ENCODE measurements at places on chromosomes 3 and 15.
A peak's percentile ranks its signal among the peaks of the same experiment; 100 is the strongest.

DNA sequence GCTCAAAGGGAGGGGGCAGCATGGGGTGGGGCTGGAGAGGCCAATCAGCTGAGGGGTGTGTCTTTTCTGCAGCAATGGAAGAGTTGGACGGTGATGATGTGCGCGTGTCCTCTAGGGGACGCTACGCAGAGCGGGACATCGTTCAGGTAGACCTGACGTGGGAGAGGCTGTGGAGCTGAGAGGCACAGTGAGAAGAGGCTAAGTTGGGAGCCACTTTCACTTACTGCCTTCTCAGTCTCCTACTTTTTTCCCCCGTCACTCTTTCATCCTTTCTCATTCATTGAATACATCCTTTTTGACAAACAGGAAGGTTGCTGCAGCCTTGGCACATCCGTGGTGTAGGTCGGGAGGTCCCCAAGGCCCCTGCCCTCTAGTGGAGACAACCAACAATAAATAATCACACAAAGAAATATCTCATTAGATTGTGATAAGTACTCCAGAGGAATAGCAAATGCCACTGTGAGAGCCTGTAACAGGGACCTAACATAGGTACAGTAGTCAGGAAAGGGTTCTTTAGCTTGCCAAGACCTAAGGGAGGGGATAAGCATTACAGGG is 4.4 kb upstream of the BRPF1 start:
- DNase-seq = peak; percentile 56

GRCh38 chr3:21562243-21562642 is 188.8 kb downstream of the ZNF385D start:
- DNase-seq = no peak

DNA sequence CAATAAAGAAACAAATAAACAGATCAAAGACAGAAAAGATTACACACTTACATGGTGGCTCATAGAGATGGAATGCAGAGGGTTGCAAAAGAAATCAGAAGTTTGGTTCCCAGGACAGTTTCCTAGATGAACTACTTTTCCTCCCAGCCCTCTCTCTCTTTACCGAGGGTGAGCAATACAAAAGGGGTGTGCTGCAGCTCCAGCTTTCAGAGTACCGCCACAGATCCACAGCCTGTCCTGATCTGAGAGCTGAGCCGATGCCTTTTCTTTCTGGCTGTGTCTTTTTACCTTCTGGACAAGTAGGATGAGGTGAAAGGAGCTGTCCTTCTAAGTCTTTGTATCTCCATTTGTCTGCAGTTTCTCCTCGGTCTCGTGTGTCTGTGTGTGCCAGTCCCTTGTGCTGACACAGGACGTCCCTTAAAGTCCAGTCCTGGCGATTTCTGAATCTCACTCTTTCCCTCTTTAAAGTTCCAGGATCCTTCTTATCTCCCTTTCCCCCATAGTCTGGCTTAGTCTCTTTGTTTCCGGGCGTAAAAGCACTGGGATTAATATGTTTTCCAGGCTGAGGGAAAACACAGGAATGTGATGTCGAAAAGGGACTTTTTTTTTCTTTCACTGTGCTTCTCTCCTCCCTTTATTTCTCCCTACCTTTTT is 540 bp downstream of the CCDC80 start:
- DNase-seq = peak; percentile 56

- DNase-seq = peak; percentile 89
Observed at GRCh38 chr3:52237657-52238172, 1.2 kb downstream of the TWF2 start.

GRCh38 chr15:99442252-99442897 is 123.4 kb upstream of the MEF2A start:
- no peak for DNase-seq

GRCh38 chr15:70741677-70742293 is 21.6 kb downstream of the UACA start:
- peak; percentile 15 for DNase-seq

DNA sequence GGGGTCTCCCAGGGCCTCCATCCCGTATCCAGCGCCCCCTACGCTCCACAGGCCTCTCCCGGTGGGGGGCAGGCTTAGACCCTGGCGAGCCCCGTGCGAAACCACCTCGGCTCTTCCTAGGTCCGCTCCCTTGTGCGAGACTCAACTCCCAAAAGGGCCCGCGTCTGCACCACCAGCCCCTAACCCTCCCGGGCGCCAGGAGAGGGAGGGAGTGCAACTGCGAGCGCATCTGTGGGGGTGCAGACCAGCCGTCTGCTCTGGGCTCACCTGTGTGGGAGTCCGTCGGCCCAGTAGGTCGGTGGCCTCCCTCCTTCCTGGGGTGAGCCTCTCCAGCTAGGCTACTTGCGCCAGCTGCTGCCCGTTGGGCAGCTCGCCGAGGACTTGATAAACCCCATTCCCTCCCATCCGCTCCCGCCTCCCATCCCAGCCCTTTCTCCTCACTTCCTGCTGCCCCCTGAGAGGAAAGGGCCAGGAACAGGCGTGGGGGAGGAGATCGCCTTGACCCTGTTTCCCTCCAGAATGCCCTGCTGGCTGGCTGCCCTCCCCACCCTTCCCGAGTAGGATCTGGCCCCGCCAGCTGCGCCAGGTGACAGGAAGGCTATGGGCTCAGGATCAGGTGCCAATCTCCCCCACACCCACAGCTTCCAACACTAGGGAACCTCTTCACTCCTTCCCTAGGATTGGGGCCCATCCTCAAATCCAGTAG is at the start of gene HYAL2:
Gene HYAL2 (minus strand): TSS at position 360 of the 706 bp plus-strand sequence. CDS start 2,256 bp downstream, outside the sequence.
- DNase-seq = no peak

- DNase-seq = no peak
Observed at GRCh38 chr3:24378313-24378712, 116.3 kb downstream of the THRB start.

DNA sequence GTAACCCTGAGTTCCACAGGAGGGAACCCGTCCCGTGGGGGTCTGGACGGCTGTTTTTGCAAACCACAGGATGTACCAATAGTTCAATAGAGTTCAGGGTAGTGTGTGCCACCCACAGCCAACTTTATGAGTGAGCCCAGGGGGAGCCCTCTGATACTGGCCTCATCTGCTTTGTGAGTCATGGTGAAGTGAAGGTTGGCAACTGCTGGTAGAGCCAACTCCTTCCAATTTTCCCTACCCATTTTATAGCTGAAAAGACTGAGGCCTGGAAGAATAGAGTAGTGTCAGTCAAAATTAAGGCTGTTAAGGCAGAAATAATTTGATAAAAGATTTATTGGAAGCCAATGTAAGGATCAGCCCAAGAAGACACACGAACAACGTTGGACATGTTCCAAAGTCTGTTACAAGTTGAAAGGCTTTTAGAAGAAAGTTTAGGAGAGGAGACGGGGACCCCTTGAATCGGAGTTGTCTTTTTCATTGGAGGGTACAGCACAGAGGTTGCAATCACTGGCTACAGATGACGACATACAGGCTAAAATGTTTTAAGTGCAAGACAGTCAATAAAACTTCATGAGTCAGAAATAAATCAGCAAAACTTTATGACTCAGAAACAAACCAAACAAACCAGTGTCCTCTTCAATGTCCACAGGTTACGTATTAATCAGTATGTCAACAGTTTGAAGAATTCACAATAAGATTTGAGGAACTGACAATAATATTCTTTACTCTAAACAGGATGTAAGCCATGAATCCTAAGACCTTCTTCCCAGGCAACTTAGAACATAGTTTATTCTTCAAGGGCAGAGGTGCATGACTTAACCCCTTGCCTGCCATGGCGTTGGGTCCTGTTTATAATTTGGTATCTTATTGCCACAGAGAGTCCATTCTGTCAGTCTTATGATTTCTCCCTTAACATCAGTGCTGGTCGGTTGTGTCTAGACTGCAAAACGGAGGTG is 62.9 kb upstream of the NR2E3 start:
- peak; percentile 78 for DNase-seq

DNA sequence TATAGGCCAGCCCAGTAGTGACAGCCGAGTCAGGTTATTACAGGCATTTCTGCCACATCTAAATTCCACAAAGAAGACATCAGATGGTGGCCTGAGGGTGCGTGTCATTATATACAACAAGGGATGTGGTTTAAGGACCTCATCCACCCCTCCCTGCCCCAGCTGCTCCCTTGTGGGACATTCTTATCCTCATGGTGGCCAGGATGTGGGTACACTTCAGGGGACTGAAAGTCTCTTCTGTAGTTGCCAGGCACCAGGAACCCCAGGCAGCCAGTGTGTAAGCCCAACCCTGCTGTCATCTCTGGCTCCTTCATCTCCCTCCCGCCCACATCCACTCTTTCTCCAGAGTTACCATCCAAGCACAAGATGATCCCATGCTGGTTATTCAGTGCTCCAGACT is 224.9 kb upstream of the TOPAZ1 start:
- no peak for DNase-seq

DNA sequence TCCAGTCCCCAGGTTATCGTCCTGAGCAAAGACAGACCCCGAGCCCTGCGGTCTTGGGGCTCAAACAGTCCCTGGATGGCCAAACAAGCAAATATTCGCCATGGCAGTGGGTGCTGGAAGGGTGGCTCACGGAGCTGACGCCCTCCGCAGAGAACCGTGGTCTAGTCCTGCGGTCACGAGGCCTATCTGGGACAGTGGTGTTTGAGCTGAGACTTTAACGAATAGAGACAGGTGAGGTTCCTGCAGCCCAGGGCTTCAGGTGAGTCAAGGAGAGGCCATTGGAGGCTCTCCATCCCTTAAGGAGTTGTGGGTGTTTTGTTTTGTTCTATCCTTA is 399 bp upstream of the SUCLG2 start:
- no peak for DNase-seq

GRCh38 chr3:105518203-105518602 is 151.5 kb downstream of the ALCAM start:
- DNase-seq = no peak

DNA sequence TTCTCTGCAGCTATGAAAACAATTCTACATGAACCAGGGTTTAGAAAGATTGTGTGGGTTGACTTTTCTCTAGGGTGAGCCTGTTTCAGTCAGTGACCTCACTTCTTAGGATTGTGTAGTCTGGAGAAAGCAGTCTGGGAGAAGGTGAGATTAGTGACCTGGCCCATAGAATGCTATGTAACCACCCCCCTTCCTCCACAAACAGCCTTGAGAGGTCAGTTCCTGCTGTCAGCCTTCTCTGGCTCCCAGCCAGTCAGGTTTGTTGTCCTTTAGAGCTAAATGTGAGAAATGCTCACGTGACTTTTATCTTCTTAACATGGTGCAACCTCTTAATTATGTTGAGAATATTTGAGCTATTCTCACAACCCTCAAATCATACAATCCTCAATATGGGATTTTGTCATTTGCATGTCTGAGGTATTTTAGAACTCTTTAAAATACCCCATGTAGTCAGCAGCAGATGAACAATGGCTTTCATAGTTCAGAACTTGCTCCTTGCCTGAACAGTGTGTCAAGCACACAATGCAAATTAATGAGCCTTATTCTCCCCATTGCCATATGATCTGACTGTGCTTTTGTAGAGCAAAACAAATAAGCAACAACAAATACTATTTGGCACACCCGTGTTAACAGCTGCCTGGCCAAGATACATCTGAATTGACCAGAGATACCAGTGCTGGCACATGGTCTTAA is 311.6 kb downstream of the CNTN6 start:
- DNase-seq = no peak

- DNase-seq = no peak
Observed at GRCh38 chr3:43884581-43884980, 193.8 kb downstream of the ABHD5 start.

GRCh38 chr3:63967675-63968611 is 55.4 kb downstream of the PSMD6 start:
- DNase-seq = no peak

DNA sequence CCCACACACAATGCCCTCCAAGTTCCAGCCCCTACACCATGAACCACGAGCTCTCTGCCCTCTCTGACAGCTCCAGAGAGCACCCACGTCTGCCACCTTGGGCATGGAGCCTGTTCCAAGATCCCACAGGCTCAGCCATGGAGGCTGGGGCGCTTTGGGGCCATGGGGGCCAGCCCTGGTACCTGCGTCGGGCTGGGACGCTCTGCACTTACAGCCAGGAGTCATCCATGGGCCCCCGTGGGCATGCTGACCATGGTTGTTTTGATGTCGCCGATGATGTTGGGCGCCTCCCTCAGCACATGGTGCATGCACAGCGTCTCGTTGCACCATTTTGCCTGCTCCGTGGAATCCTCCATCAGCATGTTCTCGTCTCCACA is 51.9 kb upstream of the UBE2Q2 start:
- no peak for DNase-seq

DNA sequence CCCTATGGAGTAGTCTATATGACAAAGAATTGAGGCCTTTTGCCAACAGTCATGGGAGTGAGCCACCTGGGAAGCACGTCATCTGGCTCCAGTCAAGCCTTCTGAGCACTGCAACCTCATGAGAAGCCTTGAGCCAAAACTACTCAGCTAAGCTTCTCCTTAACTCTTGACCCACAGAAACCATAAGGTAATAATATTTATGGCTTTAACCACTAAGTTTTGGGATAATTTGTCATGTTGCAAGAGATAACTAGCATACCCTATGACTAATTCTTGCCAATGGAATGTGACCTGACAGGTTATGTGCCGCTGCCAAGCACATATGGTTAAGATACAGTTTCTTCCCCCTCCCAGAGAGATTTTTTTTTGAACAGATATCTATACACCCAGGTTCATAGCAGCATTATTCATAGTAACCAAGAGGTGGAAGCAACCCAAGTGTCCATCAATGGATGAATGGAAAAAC is 11.8 kb upstream of the SLC6A11 start:
- DNase-seq = peak; percentile 9

DNA sequence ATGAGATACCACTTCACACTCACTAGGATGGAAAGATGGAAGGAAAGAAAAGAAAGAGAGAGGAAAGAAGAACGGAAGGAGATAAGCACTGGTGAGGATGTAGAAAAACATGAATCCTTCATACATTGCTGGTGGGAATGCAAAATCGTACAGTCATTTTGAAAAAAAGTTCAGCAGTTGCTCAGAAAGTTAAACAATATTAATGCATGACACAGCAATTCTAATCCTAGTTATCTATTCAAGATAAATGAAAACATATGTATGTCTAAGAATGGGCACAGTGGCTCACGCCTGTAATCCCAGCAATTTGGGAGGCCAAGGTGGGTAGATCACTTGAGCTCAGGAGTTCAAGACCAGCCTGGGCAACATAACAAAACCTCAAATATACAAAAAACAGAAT is 59.1 kb downstream of the SENP7 start:
- no peak for DNase-seq

DNA sequence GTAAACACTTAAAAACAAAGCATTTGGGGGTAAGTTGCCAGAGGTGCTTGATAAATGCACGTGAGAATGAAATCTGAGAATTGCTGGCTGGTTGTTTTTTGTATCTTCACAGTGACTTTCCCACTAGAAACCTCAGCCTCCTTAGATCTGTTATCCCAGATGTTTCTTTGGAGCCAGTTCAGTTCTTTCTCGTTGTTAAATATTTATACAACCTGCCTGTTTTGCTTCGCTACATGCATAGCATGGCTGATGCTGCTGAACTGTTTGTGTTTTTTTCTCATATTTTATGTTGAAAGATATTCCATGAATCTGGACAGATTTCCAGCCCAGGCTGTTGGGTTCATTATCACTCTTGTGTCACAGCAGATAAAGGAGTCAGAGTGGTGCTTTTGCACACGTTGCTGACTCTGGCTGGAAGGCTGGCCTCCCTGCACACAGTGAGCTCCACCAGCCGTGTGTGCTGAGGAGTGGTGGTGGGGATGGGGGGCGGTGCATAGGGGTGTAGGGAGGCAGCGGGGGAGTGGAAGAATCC is 80.2 kb downstream of the ARNT2 start:
- no peak for DNase-seq
